ENCODE measurements at places on chromosomes 6 and 20.

- DNase-seq, result no peak
Observed at GRCh38 chr6:19492636-19493405, 344.3 kb upstream of the ID4 start.

- no peak for DNase-seq
Observed at GRCh38 chr6:21777846-21778245, 184.3 kb downstream of the SOX4 start.

- DNase-seq, result no peak
Observed at GRCh38 chr20:18172379-18172778, 34.7 kb downstream of the KAT14 start.

DNA sequence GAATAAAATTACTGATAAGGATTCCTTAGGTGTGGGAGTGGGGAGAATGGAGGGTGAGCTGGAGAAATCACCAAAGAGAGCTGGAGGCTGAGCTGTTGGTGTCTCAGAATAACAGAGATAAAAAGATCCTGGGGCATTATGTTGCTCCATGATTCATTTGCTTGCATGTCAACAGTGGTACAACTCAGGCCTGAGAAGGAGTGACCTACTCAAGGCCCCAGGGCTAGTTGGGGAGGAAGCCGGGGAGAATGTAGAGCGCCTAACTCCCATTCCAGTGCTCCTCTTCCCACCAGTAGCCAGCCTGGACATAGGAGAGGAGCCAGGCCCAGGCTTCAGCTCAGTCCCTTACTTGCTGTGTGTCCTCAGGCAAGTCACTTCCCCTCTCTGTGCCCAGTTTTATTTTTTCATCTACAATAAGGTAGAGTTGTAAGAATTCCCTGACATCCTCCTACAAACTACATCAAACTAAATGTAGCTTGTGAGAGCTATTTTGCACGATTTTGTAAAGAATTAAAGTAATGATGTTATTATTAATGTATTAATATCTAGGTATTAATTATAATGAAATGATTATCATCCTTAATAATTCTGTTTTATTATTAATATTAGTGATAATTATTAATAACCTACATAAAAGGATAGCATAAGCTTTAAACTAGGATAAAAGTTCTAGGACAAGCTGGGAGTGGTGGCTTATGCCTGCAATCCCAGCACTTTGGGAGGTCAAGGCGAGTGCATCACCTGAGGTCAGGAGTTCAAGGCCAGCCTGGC is 250.9 kb upstream of the SULF2 start:
- no peak for DNase-seq

Measured in WERI-Rb-1 (cell line).